ENCODE measurements at places on chromosomes 12 and 14.
A peak's percentile ranks its signal among the peaks of the same experiment; 100 is the strongest.

- DNase-seq = no peak
Measured at GRCh38 chr14:90332271-90332584, 487 bp upstream of the NRDE2 start.

- no peak for DNase-seq
Measured at GRCh38 chr14:103846097-103846496, 1.3 kb downstream of the PPP1R13B start.

- no peak for DNase-seq
Measured at GRCh38 chr12:27513155-27513824, 10.7 kb upstream of the PPFIBP1 start.

DNA sequence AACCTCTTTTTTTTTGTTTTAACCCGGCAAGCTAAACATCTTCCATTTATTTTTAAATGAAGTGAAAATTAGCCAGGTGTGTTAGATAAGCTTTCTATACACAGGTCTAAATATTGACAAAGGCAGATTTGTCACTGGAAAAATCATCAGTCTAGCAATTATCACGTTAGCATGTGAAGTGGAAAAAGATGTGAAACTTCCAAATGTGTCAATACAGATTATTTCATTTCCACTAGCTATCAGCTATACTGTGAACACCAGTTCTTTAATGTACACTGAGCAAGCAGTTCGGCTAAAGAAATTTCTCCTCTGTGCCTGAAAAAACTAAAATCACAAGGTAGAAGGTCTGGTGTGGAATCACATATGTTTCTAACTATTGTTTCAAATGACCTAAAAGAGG is 96.6 kb upstream of the G2E3 start:
- no peak for DNase-seq

DNA sequence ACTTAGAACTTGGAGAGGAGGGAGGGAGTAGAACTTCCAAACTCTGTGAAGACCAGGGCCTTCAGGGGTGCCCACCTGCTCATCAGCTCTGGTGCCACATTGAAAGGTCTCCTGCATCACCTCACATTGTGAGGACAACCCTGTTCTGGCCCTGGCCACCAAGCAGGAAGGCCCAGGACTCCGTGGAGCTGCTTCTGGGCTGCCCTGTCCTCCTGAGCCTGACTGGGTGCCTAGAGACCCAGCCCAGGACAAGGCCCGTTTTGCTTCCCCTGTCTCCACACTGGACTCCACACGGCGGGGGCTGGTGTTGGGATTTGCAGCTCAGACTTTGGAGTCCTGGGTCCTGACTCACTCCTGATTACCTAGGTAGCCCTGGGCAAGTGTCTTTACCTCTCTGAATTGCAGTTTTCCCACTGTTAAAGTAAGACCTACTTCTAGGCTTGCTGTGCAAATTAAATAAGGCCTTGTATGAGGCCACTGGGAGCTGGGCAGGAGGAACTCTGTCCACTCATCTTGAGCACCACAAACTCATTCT is 12.5 kb upstream of the KRT82 start:
- DNase-seq = no peak

DNA sequence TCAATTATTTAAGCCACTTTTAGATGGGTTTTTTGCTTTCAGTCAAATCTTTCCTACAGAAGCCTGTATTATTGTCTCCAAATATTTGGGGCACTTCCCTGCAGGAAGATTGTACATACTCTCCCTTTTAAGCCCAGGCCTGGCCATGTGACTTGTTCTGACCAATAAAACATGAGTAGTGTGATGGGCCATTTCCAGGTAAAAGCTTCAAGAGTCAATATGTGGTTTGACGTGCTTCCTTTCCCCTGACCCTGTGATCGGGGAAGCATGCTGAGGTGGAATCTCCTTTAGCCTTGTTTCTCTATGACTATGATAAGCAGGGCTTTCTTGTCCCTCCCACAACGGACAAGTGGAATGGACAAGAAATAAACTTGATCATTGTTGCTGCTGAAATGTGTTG is 14.2 kb upstream of the NIN start:
- DNase-seq = no peak

- no peak for DNase-seq
Measured at GRCh38 chr12:117805865-117806264, 162.9 kb downstream of the KSR2 start.

- DNase-seq = no peak
Measured at GRCh38 chr14:51821822-51822221, 38.6 kb upstream of the GNG2 start.

DNA sequence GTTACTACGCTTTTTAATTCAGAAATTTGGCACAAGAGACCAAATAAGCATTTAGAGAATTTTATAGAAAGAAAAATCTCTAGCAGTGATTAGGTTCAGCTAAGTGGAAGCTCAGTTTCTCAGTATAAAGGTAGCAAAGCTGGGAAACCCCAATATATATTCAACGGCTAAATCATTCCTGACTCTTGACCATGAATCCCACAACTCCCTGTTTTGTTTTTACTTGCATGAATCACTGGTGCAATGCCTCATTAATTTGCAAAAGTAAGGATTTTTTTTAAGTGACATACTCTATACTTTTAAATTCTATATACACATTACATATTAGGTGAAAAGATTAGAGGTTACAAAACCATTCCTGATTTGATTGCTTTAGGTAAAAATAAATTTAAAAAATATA is 74.3 kb upstream of the PLEKHG7 start:
- DNase-seq = no peak

DNA sequence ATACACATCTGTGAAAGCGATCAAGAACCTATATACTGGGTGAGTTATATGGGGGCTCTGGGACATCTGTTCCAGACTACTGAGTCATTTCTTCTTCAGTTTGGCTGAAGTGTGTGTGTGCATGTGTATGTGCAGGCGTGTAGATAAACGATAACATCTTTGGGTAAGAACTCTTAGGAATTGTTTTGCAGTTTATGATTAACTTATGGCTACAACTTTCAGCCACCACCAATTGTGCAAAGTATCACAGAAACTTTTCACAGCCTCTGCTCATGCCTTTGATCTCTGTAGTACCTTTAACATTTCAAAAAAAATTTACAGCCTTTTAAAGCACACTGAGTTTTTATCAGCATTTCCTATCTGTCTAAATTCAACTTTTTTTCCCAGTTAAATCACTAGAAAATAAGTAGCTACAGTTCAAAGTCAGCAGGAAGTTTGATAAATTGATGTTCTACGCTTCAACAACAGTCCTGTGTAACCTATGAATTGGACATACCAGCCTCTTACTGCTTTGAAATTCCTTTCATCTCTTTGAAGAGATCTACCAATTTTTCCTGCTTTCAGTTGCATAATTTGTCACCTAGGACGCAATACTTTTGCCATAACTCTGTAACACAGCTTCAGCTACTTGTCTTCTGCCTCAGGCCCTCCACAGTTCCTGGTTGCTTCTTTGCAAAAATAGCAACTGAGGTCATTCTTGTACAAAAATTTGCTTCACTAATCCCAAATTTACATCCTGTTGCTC is 43.0 kb downstream of the PPM1H start:
- no peak for DNase-seq

DNA sequence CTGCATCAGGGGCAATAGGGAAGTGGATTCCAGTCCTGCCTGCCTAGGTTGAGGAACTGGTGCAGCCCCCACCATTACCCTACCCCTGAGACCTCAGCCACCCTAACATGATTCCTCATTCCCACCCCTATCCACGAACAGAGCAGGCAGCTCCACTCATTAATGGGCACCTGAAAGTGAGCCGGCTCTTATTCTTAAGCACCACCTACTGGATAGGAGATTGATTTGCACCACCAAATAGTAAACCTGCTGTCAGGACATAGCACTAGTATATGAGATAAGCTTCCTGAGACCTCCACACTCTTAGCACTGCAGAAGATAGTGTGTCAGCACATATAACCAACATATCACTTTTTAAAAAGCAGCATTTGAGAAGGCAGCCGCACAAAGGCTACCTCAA is 573.2 kb downstream of the SOX5 start:
- no peak for DNase-seq

GRCh38 chr14:37594238-37594970 is 645 bp downstream of the FOXA1 start:
- DNase-seq = peak; percentile 60

DNA sequence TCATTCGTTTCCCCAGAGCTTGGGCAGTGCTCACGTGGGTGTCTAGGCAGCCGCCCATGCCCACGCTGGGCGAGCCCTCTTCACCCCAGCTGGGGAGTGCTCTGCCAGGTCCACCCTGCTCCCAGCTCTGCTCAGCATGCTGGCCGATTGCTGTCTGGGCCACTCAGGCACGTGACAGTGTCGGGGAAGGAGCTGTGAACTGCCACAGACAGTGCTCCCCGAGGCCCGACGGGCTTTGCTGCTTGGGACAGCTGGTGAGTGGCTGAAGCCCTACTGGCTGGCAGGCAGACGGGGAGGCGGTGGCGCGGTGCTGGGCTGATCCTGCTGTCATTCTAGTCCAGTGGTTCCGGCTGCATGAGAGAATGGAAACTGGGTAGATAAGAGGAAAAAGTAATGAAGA is 15.8 kb downstream of the NOC4L start:
- no peak for DNase-seq

GRCh38 chr14:21074398-21075272 is 4.5 kb downstream of the ARHGEF40 start:
- DNase-seq = no peak

- DNase-seq = no peak
Measured at GRCh38 chr12:95319694-95320331, 102.2 kb downstream of the VEZT start.

- DNase-seq = no peak
Measured at GRCh38 chr14:71328183-71328582, 420.9 kb downstream of the PCNX1 start.

All from tibial nerve (tissue), 4 donors.